ENCODE measurements at places on chromosomes 5 and 9.

GRCh38 chr9:17063535-17064135 is 71.2 kb upstream of the CNTLN start:
- DNase-seq, result no peak

- no peak for DNase-seq
Observed at GRCh38 chr5:136033848-136034247, 5.1 kb downstream of the TGFBI start.

DNA sequence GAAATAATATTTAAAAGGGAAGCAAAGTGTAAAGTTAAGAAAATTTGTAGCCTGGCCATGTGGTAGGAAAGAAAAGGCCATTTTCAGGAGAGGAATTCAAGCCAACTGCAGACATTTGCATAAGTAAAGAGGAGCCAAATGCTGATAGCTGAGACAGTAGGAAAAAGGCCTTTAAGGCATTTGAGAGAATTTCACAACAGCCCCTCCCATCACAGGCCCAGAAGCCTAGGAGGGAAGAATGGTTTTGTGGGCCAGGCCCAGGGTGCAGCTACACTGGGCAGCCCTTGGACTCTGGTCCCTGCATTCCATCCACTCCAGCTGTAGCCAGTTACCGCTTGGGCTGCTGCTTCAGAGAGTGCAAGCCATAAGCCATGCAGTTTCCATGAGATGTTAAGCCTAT is 1556.8 kb downstream of the EFNA5 start:
- no peak for DNase-seq

GRCh38 chr5:107456281-107456715 is 214.4 kb downstream of the EFNA5 start:
- no peak for DNase-seq

GRCh38 chr5:78260771-78261170 is 33.7 kb downstream of the AP3B1 start:
- no peak for DNase-seq

DNA sequence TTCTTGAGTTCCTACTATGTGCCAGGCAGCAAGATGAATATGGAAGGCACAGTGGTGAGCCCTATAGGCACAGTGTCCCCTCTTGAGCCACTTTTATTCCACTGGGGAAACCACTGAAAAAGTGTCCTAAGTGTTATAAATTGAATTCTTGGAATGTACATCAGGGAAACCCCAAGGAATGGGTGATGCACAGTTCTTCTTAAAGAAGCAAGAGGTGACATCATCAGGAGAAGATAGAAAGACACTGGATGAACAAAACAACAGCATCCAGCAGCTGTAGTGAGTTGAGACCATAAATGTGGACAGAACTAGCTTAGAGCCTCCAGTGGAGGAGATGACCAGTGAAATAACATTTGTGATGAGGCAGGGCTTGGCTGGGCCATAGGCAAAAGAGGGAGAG is 199.2 kb upstream of the ANKRD55 start:
- DNase-seq, result no peak

DNA sequence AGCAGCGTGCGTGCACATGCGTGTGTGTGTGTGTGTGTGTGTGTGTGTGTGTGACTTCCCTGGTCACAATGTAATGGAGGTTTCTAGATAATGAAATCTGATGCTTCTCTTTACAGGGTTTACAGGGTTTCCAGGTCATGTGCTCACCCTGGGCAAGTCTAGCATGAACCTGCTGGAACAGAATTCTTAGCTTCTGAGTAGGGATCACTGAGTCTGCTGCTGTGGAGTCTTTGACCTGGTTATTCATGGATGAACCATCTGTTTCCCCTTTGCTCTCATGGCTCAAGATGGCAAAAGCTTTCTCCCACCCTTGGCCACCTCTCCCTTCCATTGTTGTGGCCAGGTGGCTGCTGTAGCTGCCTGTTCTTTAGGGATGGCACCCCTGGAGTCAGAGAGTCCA is 111.6 kb upstream of the SHB start:
- DNase-seq, result no peak

DNA sequence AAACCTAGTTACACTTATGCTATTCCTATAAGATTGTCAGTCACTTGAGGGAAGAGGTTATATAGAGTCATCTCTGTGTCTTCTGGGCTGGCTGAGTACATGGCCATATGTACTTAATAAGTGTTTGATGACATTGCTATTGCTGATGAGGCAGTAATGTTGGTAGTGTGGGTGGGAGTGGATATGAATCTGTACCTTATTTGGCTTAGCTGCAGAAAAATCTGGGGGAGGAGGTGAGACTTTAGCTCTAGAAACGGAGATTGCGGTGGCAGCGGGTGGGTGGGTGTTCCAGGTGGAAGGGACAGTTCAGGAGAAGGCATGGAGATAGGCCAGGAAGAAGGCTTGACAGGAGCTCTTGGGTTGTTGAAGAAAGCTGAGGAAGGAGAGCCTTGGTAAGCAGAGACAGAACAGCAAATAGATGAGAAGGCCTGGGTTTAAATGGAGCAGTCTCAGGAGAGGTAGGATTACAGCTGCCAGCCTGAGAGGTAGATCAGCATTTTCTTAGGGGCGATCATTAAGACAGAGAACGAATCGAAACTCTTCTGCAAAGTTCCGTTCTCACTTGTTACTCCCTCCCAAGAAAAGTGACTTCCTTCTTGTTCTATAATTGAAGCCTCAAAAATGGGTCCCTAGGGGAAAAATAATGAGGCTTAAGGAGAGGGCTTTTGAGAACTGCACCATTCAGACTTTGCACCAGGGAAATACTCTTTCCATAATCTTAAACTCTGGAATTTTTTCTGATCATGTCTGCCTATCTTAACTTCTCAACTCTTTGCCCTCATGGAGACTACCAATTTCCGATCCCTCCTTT is 160.5 kb downstream of the UNC13B start:
- no peak for DNase-seq

DNA sequence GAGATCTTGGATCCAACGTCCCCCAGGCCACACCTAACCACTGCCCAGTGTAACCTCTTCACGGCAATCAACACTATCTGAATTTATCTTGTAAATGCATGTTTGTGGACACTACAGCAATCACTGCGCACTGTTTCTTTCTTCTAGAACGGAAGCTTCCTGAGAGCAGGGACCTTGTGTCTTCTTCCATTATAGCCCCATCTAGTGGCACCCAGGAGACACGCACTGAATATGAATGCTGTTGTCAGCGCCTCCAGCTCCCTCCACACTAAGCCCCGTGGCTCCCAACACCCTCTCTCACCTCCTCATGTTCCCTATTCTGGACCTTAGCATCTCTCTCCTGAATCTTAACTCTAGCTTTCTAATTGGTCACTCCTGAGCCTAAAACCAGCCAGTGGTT is 72.7 kb downstream of the SMIM23 start:
- no peak for DNase-seq

DNA sequence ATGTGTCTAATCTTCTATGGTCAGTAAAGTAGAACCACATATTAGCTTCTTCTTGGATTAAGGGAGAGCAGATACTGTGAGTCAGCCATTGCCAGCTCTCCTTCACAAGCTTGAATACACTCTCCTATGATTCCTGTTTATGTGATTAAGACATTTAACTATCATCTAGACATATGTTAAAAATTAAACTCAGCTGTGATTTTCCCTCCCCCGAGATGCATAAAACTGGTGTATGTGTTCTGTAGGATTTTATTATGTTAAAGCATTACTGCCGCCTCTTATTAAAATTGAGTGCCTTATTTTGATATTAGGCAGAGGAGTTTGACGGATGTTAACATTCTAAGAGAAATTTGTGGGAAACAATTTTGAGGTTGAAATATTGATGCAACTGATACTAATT is 114.6 kb downstream of the ACTBL2 start:
- no peak for DNase-seq

GRCh38 chr5:122180863-122181548 is 51.7 kb downstream of the ZNF474 start:
- DNase-seq, result no peak

DNA sequence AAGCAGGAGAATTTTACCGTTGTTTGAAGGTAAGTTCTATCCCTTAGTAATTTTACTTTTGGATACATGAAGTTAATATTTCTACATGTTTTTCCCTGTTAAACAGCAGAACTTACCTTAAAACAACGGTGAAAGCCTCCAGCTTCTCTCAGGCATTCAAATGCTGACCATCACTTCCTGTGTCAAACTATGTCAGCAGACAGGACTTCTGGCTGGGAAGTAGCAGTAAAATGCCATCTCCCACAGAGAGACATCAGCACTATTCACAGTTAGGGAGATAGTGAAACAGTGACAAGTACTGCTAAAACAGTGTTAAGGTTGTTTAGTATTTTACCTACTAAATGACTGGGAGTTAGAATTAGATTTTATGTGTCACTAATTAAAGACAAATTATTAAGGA is 34.2 kb upstream of the GOLGA1 start:
- no peak for DNase-seq

GRCh38 chr9:129006328-129007034 is 21.6 kb downstream of the SH3GLB2 start:
- no peak for DNase-seq

DNA sequence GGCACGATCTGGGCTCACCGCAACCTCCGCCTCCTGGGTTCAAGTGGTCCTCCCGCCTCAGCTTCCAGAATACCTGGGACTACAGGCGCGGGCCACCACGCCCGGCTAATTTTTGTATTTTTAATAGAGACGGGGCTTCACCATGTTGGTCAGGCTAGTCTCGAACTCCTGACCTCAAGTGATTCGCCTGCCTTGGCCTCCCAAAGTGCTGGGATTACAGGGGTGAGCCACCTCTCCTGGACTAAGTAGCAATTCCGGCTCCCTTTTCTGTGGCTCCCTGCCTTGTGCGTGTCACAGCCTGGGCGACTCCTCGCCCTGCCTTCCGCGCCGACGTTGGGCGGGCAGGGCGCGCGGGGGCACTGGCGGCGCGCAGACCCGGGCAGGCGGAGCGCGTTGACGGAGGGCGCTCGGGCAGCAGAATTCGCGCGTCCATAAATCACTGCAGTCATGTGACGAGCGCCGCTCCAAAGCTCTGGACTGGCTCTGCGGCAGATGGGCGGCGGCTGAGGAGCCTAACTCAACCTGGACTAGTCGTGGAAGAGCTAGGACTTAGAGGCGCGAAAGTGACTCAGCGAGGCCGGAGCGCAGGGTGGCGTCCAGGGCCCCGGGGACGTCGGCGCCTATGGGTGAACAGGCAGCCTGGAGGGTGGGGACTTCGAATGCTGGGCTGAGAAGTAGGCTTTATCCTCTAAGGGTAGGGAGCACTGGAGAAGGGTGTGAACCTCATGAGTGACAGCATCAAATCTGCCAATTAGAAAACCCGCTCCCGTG is 1.4 kb upstream of the CIZ1 start:
- no peak for DNase-seq

GRCh38 chr5:60263346-60263745 is 369.8 kb upstream of the PDE4D start:
- DNase-seq, result no peak

DNA sequence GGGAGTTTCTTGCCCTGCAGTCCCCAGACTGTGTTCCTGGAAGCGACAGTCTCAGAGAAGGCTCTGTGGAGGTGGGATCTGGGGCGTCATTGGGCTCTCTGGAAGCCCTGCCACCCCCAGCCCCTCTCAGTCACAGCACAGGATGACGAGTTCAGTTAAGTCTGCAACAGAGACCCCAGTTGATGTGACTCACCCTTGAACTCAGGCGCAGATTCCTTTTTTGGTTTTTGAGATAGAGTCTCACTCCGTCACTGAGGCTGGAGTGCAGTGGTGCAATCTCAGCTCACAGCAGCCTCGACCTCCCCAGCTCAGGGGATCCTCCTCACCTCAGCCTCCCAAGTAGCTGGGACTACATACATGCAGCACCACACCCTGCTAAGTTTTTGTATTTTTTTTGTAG is 8.3 kb downstream of the HRH2 start:
- DNase-seq, result no peak

DNA sequence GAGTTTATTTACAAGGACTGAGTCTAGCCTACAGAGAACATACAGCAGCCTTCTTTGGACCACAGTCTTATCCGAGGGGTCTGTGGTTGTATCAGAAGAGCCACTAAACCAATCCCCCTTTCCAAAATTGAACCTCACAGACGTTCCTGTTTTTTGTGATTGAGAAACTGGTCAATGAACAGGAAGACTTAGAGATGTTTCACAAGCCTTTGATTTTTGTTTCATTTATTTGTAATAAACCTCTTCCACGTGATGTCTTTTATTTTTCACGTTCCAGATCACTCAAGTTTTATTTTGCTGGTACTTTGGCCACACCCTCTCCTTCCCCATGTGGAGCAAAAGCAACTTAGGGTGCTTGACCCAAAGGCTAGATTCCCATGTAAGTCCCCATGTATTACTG is 16.1 kb downstream of the CCT5 start:
- no peak for DNase-seq

DNA sequence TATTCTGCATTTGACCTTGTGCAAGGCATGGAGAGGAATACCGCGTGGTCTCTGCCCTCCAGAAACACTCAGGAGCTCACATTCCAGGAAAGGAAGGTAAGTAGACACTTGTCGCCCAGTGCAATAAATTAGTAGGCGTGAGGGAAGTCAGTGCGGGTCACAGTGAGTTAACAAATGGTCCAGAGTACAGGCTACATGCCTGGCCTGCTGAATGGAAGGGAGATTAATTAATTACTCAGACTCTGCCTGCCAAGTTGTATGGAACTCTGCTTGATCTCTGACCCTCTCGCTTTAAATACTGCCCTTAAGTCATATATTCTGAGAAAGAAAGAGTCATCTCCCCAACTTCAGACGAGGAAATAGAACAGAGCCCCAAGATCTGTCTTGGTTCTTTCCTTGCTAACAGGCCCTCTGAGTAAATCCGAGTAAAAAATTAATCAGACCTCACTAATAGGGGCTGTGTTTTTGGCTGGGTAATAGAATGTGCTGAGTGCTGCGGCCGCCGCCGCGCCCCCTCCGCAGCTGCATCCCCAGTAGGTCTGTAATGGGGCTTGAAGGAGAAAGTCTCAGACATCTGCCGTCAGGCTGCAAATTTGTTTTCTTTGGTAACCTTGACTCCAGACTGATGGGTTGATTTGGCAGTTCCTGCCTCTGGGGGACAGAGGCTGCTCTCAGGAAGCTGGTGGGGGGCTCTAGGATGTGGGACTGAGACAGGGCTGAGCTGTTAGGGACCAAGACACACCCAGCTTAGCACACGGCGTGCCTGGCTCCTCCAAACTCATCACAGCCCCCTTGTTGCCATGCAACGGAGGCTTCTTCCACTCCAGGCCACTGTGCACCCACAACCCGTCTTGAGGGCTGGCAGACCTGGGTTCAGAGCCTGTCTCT is 144.4 kb downstream of the NSG2 start:
- no peak for DNase-seq

DNA sequence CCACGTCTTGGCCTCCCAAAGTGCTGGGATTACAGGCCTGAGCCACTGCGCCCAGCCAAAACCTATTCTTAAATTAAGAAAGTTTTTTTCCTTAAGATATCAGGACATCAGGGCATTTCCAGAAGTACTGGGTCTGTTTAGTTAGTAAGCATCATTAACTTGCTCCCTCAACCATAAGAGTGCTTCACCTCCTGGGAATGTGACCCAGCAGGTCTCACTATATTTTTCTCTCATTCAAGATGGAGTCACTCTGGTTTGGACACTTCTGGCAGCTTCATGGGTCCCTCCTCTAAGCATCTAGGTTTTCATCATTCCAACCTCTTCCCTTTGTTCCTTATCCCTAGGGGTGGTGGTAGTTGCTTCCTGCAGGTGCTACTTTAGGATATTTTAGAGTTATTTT is 10.3 kb upstream of the BRD3OS start:
- no peak for DNase-seq

GRCh38 chr5:10227379-10227778 is 22.3 kb downstream of the ATPSCKMT start:
- DNase-seq, result no peak

Measured in stimulated activated CD8-positive, alpha-beta memory T cell treated with anti-CD3 and anti-CD28 coated beads, Interleukin-15, amount 100 ng/mL, for 24 hours (primary cell).